Activated CD4-positive, alpha-beta T cell treated with anti-CD3 and anti-CD28 coated beads, Interleukin-2, amount 50 U/mL, for 1 hour (primary cell): ENCODE measurements at places on chromosomes 7 and 10.
A peak's percentile ranks its signal among the peaks of the same experiment; 100 is the strongest.

DNA sequence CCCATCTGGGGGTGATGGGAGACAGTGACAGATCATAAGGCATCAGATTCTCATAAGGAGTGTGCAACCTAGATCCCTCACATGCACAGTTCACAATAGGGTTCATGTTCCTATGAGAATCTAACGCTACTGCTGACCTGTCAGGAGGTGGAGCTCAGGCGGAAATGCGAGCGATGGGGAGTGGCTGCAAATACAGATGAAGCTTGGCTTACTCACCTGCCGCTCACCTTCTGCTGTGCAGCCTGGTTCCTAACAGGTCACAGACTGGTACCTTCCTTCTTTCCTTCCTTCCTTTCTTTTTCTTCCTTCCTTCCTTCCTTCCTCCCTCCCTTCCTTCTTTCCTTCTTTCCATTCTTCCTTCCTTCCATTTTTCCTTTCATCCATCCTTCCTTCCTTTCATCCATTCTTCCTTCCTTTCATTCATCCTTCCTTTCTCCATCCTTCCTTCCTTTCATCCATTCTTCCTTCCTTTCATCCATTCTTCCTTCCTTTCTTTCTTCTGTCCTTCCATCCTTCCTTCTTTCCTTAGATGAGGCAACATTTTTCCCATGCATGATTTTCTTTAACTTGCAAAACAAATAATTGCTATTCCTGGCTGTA lies 370.0 kb upstream of the AUTS2 start:
- no peak for DNase-seq

DNA sequence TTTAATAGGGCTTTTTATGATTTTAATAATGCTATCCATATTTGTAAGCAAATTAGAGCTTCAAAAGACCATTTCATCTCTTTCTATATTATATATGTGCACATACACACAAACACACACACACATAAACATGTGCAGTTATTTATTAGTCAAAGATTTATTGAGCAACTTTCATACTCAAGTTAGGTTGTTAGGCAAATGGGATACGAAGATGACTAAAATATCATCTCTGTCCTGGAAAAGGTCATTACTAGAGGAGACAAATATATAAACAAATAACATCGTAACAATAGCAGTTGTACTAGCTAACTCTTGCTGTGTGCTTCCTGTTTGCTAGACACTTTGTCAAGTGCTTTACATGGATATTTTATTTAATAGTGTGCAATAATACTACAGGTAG lies 307.9 kb downstream of the SNX13 start:
- DNase-seq: no peak

GRCh38 chr10:49191349-49191748 lies 3.2 kb upstream of the TMEM273 start:
- no peak for DNase-seq

GRCh38 chr10:35784751-35785150 lies 142.7 kb upstream of the FZD8 start:
- no peak for DNase-seq

- DNase-seq: no peak
These were observed 111.6 kb downstream of the ARHGAP22 start for GRCh38 chr10:48493083-48493871.

DNA sequence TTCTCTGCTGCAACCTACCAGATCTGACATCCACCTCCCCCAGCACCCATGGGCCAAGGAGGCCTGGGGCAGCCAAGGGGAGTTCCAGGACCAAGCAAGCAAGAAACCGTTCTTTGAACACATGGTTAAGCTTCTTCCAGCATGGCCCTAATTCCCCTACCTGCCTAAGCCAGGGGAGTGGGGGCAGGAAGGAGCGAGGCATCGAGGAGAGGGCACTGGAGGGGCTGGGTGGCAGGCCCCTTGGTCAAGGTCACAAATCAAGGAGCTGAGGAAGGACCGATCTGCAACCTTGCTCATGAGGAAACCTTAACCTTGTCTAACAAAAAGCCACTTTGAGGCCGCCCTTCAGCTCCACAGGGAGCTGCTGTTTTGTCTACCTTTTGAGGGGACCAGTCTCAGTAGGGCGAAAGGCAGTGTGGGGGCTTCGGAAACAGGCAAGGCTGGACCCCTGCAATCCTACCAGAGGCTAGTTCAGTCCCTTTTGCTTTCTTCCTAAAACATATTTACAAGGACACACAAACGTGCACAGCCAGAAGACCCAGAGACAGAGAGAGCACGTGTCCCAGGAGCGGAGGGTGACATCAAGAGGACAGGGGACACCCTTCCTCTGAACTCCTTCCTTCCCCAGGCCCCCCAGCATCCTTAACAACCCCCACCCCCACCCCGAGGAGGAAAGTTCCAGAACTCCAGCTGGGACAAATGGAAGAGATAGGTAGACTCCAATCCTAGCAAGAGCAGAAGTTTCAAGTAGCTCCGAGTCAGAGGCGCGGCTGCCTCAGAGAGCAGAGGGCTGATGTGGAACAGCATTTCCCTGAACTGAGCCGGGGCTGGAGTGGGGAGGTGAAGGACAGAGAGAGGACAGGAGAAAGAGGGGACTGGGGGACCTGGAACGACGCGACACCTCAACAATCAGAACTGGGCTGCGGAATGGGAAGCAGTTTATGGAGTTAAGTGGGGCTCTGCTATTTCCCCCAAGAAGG lies 28.2 kb downstream of the SPOCK2 start:
- no peak for DNase-seq

DNA sequence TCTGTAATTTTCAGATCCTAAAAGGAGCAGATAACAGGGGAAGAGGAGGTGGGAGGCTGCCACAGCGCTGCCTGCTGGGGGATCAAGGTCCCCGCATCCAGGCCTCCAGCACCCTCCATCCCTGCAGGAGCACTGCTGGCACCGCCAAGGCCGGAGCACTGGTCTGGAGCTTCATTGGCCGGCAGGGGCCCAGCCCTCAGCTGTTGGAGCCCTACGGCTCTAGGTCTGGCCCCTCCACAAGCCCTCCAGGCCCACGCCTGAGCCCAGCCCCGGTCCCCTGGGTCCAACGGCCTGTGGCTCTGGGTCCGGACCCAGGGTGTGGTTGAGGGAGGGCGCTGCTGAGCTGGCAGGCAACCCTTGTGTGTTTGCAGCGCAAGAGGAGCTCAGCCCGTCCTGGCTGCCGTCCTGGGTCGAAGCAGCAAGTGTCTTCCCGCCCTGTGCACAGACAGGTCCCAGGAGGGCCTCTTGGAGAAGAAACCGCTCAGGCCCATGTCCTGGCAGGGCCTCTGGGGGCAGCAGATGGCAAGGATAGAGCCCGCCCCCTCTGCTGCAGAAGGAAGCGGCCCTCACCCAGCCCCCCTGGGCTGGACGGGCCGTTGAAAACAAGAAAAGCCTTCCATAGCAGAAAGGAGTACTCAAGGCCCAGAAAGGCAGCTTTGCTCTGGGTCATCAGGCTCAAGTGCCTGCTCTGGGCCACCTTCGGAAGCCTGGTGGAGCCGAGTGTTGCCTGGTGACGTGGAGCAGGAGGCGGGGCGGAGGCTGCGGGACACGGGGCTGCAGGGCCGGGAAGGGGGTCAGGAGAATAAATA lies 54.3 kb upstream of the TNRC18 start:
- no peak for DNase-seq

DNA sequence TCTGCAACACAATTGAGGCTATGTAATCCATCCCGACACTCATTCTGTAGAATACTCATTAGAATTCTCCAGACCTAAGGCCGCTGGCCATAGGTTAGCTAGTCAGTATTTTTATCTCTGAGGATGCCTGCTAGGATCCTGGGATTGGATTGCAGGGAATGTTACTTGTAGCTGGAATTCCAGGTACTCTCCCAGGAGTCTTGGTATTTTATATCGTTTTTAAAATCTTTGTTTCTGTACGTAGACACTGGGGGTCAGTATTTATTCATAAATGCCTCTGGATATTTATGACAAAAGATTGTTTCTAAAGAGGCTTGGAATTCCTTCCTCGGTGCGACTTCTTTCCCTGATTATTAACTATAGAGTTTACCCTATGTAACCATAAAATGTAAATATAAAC lies 40.1 kb downstream of the BPGM start:
- no peak for DNase-seq

- no peak for DNase-seq
These were observed 18.6 kb upstream of the GTPBP4 start for GRCh38 chr10:969473-970150.

GRCh38 chr7:284762-285722 lies 4.9 kb upstream of the FOXL3 start:
- no peak for DNase-seq

DNA sequence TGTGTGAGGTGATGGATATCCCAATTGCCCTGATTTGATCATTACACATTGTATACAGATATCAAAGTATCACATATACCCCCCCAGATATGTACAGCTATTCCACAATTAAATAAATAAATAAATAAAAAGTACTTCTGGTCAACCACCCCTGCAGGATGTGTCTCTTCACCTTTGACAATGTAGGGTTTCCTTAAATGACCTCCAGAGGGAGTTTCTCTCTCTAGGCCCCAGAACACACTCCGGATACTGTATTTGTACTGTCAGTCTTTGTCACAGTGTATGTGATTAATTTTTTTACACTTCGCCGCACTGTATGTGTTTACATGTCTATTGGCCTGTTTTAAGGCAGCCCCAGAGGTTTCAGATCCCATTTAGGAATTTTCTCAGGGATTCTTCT lies 123.6 kb downstream of the ADCYAP1R1 start:
- no peak for DNase-seq

DNA sequence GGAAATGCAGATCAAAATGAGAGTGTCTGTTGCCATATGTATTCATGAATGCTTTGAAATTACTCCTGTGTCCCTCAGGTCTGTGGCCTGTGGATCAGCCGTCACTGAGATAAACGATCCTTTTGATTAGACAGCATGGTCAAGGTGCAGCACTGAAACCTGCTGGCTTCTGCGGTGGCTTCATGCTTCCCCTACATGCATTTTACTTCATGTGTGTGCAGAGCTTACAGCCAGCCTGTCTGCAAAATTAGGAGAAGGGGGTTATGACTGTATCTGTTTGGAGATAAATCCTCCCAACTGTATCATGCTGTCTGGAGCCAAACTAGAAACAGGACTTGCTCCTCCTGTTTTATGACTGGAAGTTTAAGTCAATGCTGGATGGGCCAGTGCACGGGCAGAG lies 71.0 kb upstream of the PLPP4 start:
- no peak for DNase-seq

DNA sequence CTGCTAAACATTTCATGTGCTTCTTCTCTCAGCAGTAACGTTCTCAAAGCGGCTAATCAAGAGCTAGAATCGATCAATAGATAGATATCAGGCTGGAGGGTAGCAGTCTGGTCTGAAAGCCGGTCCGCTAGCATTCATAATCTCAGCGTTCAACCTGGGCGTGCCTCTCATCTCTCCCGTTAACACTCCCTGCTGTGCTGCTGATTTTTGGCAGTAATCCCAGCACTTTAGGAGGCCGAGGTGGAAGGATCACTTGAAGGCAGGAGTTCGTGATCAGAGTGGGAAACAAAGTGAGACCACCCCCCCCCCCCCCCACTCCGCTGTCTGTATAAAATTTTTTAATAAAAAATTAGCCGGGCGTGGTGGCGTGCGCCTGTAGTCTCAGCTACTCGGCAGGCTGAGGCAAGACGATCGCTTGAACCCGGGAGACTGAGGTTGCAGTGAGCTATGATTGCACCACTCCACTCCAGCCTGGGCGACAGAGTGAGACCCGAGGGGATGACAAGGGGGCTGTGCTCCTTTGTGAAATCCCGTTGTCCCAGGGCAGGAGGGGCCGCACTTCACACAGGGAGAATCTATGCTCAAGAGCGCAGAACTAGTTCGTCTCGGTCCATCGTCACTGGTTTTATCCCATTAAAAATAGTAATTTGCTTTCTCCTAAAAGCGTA lies 624 bp upstream of the CEP55 start:
- peak; percentile 12 for DNase-seq

DNA sequence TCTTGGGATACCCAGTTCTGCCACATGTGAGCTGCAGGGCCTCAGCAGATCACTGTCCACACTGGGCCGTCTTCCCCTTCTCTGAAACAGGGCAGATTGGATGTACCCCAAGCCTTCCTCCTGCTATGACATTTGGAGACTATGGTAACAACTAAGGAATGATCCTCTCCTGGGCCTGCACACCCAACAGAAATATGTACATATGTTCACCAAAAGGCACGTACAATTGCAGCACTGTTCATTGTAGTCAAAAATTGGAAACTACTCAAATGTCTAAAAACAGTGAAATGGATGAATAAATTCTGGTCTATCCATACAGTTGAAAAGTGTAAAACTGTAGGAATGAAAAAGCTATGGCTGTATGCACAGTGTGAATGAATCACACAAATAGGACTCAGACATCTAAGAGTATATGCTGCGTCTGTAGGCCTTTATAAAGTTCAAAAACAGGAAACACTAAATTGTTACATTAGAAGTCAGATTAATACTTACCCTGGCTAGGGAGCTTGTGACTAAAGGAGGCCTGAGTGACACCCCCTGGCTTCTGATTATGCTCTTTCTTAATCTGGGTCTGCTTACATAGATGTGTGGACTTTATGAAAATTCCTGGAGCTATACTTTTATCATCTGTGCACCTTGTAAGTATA lies 16.1 kb upstream of the XPNPEP1 start:
- no peak for DNase-seq

- DNase-seq: no peak
These were observed 372.6 kb downstream of the GPR158 start for GRCh38 chr10:25547382-25547781.

- DNase-seq: no peak
These were observed 37.3 kb downstream of the CFAP46 start for GRCh38 chr10:132904814-132905649.

- no peak for DNase-seq
These were observed 96.7 kb downstream of the SEMA3D start for GRCh38 chr7:85090143-85090542.

- DNase-seq: no peak
These were observed 256.0 kb downstream of the AHR start for GRCh38 chr7:17554341-17555015.

GRCh38 chr10:104028823-104029520 lies 56.7 kb downstream of the COL17A1 start:
- no peak for DNase-seq

- no peak for DNase-seq
These were observed 736.6 kb upstream of the SORCS1 start for GRCh38 chr10:107901076-107901475.

DNA sequence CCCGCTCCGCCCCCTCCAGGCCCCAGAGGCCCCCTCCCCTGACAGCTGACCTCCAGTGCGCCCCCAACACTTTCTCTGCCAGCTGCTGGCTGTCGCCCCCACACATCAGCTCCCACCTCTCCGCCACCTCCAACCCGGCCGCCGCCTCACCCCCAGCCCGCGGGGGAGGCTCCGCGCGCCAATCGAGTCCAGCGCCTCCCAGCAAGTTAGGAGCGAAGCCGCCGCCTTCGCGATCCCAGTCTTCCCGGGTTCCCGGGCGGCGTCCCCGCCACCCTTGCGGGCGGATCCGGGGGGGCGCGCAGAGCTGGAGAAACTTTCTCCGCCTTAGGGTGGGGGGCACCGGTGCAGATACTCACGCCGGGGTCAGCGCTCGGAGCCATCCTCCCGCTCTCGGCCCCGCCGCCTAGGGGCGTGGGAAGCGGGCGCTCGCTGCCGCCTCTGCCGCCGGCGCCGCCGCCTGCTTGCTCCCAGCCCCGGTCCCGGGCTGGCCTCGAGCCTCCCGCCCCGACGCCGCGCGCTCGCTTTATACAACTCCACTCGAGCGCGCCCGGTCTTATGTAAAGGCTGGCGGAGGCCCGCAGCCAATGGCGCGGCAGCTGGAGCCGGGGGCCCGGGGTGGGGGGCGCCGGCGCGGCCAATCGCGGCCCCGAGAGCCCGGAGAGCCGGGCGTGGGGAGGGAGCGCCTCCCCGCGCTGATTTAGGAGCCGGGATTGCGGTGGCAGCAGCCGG lies at the start of gene CRTAC1:
TSS of gene CRTAC1 (minus strand) at position 529 of the 729 bp plus-strand sequence. CDS start at position 380, 149 bp downstream.
- DNase-seq: no peak

- DNase-seq: peak; percentile 72
These were observed 31.6 kb downstream of the OGDH start for GRCh38 chr7:44637788-44638594.
